ENCODE measurements at places on chromosomes 4 and X.

DNA sequence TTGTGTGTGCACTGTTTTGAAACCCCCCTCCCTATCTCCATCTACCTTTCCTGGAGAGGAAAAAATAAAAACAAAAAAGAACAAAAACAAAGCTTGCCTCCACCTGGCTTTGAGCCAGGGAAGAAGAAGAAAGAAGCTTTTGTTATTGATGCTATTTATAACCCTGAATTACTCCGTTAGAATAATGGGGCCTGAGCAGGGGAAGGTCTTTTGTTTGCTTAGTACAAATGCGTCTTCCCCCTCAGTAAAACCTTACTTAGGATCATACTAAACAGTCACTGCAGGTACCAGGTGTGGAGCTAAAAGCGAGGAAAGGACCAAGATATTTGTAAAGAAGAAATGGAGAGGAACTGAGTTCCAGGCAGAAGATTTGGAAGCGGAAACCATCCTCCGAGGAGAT is 352.1 kb downstream of the KCNIP4 start:
- DNase-seq: no peak

GRCh38 chr4:38856046-38856445 is 571 bp downstream of the TLR6 start:
- no peak for DNase-seq

GRCh38 chr4:48369248-48369647 is 27.9 kb downstream of the SLAIN2 start:
- no peak for DNase-seq

- no peak for DNase-seq
These were observed 22.6 kb downstream of the FGFRL1 start for GRCh38 chr4:1033840-1034551.

DNA sequence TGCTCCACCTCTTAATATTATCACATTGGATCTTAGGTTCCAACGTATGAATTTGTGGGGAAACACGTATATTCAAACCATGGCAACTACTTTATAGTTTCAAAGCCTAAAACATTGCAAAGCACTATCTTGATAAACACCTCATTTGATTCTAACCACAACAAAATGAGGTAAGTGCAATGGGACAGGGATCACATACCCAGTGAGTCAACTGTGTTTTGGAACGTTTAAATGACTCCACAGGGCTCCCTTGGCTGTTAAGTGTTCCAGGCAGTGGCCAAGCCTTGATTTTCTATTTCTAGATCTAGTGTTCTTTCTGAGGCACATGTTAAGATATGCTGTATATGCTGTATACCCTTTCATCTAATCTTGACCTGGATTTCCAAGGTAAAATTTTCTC is 54.5 kb upstream of the C1QTNF7 start:
- no peak for DNase-seq

DNA sequence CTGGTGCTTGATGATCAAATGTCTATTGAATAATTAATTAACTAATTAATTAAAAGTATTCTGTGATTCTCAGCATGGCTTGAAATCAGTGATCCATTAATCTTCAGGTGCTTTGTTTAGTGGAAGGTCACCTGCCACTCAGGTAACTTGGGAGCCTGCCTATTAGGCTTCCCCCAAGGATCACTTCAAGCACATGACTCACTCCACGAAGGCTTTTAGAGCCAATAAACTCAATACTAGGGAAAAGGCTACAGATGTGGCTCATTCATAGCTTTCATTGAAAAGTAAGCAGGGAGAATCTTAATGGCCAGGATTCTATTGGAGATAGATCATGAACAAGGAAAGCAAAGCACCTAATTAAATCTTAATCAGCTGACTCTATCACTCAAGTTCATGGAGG is 21.3 kb downstream of the AREG start:
- DNase-seq: no peak

DNA sequence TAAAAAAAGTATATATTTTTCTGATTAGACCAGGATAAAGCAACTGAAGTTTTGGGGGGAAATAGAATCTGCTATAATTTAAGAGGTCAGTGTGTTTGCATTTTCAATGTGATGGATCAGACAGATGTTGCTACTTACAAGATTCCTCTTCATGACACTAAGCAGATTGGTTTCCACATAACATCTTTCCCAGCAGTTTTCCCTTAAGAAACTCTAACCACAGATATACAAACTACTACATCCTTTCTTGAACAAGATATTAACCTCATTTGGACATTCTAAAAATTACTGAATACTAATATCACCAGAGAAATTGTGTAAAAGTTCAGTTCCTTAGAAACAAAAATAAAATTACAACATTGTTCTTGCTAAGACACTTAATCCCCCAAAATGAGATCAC is 106.7 kb upstream of the GUCY1A1 start:
- no peak for DNase-seq

DNA sequence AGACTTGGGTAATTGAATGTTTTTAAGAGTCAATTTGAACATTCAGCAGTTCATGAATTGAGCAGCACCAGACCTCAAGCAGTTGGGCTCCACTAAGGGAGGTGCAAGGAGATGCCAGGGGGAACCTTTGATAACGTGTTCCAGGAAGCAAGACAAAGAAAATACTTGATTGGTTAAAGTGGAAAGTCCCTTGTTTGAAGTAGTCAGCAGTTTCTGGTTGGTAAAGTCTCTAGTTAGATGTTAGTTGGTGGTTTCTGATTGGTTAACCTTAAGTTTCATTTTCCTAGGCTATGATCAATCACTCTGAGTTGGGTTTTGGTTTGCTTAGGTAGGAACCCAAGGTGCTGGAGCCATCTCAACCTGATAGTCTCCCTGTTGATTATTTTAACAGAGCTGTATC is 4.0 kb downstream of the HERC6 start:
- DNase-seq: no peak

GRCh38 chr4:123954220-123954619 is 557.6 kb downstream of the SPRY1 start:
- no peak for DNase-seq

DNA sequence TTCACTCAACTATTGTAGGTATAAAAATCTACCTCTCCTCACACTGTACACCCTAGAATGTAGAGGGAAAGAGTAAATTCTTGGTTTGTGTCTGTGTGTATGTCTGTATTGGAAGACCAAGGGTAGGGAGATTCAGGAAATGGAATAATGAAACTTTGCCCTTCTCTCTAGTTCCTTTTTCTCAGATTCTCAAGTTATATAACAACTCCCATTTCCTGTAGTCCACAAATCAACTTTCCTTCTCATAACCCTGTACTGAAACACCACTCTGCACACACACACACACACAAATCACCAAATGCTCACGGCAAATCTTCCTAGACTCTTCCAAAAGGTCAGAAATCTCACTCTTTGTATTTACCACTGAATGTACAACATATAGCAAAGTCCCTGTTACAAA is 824.5 kb upstream of the DIAPH2 start:
- DNase-seq: no peak

DNA sequence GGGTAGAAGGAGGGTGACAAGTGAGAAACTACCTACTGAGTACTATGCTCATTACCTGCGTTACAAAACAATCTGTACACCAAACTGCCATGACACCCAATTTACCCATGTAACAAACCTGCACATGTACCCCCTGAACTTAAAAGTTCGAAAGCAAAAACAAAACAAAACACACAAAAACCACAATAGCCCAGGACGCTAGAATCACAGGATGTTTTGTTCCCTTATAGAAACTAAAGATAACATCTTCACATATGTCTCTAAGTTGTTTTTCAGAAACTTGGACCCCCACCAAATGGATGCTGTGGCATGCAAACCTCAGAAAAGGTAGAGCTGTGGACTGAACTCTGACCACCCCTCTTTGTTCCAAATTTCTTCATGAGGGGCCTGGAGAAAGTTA is 25.2 kb upstream of the PNMA5 start:
- no peak for DNase-seq

DNA sequence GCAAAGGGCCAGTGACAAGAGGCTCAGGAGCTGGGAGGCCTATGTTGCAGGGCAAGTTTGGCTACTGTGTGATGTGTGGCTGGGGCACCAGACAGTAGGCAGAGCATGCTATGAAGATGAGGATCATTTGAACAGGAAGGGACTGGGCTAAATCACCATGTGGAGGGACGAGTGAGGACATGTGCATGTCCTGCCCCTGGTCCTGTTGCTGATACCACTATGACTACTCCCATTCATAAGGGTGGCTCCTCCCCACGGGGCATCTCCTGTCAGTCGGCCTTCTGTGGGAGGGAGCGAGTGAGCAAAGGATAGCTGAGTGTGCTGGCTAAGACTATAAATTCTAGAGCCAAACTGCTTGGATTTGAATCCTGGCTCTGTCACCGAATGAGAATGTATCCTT is 139.2 kb downstream of the TMEM164 start:
- DNase-seq: no peak

DNA sequence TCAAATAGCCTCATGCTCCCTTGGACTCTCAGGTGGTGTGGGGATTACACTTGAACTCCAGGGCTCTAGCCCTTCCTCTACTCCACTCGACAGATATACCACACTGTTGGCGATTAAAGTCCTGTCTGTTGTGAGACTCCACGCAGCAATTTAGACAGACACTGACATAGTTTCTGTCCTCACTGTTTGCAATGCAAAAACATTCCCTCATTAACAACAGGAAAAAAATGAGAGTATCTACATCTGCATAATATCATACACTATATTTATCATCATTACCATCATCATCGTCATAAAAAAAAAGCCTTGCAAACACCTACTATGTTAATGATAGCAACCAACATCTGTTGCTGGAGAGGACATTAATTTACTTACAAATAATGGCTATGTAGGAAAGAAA is 132.4 kb downstream of the RASL11B start:
- no peak for DNase-seq

- no peak for DNase-seq
These were observed 2.0 kb upstream of the SOD3 start for GRCh38 chr4:24793219-24794005.

GRCh38 chrX:857376-857775 is 226.8 kb downstream of the SHOX start:
- no peak for DNase-seq

DNA sequence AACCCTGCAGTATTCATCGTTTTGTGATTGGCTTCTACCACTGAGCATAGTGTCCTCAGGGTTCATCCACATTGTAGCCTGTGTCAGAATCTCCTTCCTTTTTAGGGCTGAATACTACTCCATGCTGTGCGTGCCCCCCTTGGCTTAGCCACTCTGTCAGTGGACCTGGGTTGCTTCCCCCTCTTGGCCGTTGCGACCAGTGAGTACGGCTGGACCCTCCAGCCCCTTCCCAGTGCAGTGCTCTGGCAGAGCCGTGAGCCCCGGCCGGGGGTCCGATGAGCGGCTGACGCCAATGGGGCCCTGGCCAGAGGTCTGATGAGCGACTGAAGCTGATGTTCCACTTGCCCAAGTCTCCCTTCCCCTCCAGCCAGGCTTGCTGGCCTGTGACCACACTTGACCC is 6.9 kb downstream of the BLOC1S4 start:
- no peak for DNase-seq

DNA sequence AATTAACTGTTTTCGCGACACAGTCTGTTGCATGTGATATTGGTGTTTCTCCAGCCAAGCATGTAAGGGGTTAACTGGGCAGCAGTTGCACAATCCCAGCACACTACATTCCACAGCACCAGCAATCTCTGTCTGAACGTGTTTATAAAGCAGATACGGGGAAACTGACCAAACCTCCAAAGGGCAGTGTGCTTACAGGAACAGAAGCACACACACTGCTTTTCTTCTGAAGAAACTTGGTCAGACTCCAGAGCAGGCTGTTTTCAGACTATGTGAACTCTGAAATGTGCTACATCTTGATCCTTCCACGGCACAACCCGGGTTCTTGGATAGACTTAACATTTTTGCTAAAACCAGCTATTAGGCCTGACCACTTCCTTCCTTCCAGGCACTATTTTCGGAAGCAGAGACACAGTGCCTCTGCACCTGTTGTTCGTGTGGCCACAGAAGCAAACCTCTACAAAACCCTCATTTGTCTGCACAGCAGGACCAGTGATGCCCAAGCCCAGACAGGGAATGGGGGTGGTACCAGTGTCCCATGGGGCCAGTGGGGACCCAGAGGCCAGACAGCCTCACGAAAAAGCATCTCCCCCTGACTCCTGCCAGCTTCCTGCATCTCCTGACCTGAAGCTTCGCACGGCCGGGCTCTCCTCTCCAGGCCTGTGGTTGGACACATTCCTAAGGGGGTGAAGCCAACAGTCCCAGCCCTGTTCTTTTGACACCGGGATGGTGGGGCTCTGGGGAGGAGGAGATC is 90.1 kb downstream of the IRF2 start:
- no peak for DNase-seq

- DNase-seq: no peak
These were observed 544.9 kb downstream of the ANKRD50 start for GRCh38 chr4:124167602-124168001.

DNA sequence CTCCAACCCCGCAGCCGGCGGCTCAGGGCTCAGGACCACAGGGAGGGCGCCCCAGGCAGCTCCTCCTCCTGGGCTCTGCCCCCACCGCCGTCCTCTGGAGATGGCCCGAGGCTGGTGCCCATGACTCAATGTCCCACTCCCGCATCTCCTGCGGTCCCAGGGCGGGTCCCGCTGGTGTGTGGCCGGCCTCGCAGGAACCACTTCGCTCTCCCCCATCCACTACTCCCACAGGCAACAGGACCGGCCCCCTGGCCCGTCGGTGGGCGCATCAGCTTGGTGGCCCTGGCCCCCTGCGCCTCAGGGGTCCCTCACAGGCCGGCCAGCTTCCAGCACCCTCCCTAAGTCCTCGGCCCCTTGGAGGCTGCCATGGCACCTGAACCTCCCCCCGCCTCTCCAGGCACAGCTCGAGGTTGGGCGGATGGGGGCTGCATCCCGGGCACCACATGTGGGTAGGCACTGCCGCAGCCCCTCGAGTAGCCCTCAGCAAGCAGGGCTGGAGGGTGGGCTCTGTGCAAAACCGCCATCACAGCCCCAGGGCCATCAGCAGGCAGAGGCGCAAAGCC is 22.8 kb upstream of the SPON2 start:
- no peak for DNase-seq

- DNase-seq: no peak
These were observed at the start of gene KLHL5 for GRCh38 chr4:39062094-39062769. Gene KLHL5 (plus strand): TSS chr4:39062232. CDS start chr4:39062653, 421 bp downstream.

DNA sequence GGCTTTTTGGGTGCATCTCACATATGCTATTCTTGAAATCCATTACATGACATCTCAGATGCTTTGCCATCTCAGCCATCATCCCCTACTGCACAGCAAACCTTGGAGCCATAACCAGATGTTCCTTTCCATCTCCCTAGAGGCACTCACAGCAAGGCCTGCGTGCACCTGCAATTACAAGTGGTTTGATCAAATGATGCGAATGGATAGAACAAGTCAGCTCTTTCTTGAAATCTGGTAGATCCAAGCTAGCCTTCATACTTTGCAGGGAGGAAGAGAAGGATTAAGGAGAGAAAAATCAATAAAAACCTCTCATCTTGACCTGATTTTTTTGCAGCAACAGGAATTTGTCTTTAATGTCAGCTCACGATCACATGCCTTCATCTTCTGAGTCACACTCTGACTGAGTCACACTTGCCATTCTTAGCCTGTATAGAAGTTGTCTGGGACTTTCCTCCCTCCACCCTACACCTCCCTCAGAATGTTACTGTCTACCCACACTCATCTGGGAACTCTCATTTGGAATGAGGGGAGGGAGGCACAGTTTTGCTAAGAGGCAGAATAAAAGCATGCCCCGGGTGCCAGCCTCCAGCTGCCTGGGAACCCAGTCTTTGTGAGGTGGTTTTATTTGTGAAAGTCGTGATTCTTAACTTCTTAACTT is 11.9 kb upstream of the TRIML1 start:
- no peak for DNase-seq
